ENCODE measurements at places on chromosomes 6 and 20.

GRCh38 chr6:41584205-41584604, 38.0 kb downstream of the FOXP4 start:
- DNase-seq, result no peak

DNA sequence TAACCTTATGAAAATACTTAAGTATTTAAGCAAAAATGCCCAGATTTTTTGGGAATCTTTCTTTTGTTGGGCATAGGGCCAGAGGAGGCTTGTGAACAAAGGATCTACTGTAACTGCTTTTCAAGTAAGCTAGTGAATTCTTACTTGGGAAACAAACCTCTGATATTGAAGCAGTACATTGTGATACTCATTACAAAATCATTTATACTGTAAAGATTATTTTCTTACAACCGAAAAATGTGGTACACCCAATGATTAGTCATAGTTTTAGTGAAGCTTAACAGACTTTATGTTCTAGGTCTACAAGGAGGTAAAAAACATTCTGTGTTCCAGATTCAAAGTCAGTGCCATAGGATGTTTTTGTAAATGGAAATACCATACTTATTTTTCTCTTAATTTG, 272.9 kb upstream of the KCNQ5 start:
- no peak for DNase-seq

- peak; percentile 89 for DNase-seq
Observed at GRCh38 chr6:161434921-161435747, 161.3 kb upstream of the AGPAT4 start.

GRCh38 chr20:8209061-8209460, 77.0 kb downstream of the PLCB1 start:
- no peak for DNase-seq

GRCh38 chr20:60035486-60035885, 77.3 kb downstream of the CDH26 start:
- no peak for DNase-seq

DNA sequence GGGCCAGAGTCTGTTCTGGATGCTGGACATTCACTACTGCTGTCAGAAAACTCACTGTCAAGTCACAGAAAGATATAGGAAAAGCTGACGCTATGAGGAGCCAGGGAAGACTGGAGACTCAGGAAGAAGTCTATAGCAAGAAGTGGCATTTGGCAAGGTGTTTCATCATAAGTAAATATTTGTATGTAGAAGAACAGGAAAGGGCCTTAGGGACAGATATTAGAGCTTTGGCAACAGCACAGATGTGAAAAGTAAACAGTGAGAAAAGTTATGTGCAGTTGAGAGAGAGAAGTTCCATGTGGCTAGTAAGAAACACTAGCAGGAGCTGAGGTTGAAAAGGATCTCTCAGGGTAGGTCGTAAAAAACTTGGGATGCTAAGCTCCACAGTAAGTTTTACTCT, 868.9 kb downstream of the PHF3 start:
- DNase-seq, result no peak

- DNase-seq, result peak; percentile 84
Observed at GRCh38 chr6:142802124-142802523, 142.9 kb downstream of the HIVEP2 start.

- DNase-seq, result no peak
Observed at GRCh38 chr6:156808287-156808686, 31.1 kb downstream of the ARID1B start.

DNA sequence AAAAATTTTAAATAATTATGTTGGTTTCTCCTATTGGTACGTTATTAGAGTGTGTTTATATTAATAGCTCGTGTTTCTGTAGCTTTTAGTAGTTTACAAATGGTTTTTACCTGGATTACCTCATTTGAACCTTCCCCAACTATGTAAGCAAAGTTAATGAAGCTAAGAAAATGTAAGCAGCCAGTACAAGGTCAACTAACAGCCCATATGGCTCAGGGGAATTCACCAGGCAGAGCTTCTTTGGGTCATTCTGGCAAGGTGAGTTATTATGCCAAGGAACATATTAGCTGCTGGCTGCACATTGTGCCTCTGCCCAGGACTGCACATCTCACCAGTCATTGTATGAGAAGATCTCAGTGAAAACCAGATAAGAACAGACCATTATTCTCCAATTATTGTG, 27.0 kb upstream of the MARCKS start:
- no peak for DNase-seq
